Mesenteric fat pad (tissue), 1 donor: ENCODE measurements at places on chromosomes 3 and 15. TPM values are rescaled to one million over a fixed set of nuclear protein-coding genes. Genes with fewer than 3 reads are reported as not detected.

Gene APOD
- total RNA-seq = 362 TPM

Gene PCLAF
- 0.35 TPM for total RNA-seq

Gene SLC2A2
- total RNA-seq = 0.26 TPM

Gene SMCO1
- not detected for total RNA-seq

Gene CHRNA7
- 2.0 TPM for total RNA-seq

Gene IL12A
- total RNA-seq = 0.29 TPM

Gene TEX55
- not detected for total RNA-seq

Gene TADA3
- total RNA-seq = 40.4 TPM

Gene LIPH
- 0.48 TPM for total RNA-seq

Gene ABHD14A
- 17.7 TPM for total RNA-seq
